ENCODE measurements at places on chromosomes 11 and 22. TPM values are rescaled to one million over a fixed set of nuclear protein-coding genes. Genes with fewer than 3 reads are reported as not detected.

FERMT3 gene
- 195 TPM for total RNA-seq

ARHGAP20 gene
- not detected for total RNA-seq

TKFC gene
- 51.5 TPM for total RNA-seq

ACR gene
- total RNA-seq, result not detected

ZNF143 gene
- 45.5 TPM for total RNA-seq

NXPE4 gene
- total RNA-seq, result not detected

INPP5J gene
- total RNA-seq, result not detected

NUP160 gene
- 52.9 TPM for total RNA-seq

DNA sequence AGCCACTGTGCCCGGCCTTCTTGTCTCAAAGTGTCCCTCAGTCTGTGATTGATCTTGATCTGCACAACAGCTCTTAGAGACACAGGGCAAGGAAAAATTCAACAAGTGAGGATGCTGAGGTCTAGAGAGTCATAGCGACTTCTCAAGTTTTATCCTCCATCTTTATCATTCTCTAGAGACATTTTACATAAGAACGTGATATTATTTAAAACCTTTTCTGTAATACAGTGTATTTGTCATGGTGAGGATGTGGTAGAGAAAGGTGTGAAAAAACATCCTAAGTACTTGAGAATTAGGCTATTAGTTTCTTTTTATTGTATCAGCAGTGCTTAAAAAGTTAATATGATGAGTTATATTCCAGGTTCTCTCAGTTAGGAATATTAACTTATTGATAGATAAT is 50.2 kb downstream of the EMSY start:
- peaks cover 29% of the 10 kb centered on the region for H3K36me3 ChIP-seq
- no peak overlapping the region for H3K27ac ChIP-seq
- no peak overlapping the region for H3K4me3 ChIP-seq

GRCh38 chr11:18522388-18522787 is 4.4 kb downstream of the TSG101 start:
- no peak for DNase-seq
- H3K36me3 ChIP-seq, result peaks cover 28% of the 10 kb centered on the region
- peaks cover 35% of the 10 kb centered on the region for H3K4me1 ChIP-seq
- H3K27ac ChIP-seq, result no peak overlapping the region
- H3K27me3 ChIP-seq, result no peaks in the 10 kb centered on the region
- no peak overlapping the region for H3K4me3 ChIP-seq

- no peaks in the 10 kb centered on the region for H3K4me1 ChIP-seq
- peaks cover 3% of the 10 kb centered on the region for H3K27me3 ChIP-seq
Observed at GRCh38 chr11:19614370-19614940, 98.2 kb upstream of the NAV2 start.

DNA sequence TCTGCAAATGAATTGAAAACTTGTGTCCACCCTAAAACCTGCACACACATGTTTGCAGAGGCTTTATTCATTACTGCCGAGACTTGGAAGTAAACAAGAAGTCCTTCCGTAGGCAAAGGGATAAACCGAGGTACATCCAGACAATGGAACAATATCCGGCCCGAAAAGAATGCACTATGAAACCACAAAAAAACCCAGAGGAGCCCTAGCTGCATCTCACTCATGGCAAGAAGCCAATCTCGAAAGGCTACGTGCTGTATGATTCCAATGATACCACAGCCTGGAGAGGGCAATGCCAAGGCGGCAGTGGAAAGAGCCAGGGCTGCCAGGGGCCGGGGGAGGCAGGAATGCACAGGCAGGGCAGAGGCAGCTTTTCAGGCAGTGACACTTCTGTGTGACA is 3.2 kb upstream of the MRPL23 start:
- H3K4me3 ChIP-seq, result no peak overlapping the region
- no peaks in the 10 kb centered on the region for H3K36me3 ChIP-seq
- H3K27me3 ChIP-seq, result no peaks in the 10 kb centered on the region
- peaks cover 2% of the 10 kb centered on the region for H3K4me1 ChIP-seq
- no peak overlapping the region for H3K27ac ChIP-seq

DNA sequence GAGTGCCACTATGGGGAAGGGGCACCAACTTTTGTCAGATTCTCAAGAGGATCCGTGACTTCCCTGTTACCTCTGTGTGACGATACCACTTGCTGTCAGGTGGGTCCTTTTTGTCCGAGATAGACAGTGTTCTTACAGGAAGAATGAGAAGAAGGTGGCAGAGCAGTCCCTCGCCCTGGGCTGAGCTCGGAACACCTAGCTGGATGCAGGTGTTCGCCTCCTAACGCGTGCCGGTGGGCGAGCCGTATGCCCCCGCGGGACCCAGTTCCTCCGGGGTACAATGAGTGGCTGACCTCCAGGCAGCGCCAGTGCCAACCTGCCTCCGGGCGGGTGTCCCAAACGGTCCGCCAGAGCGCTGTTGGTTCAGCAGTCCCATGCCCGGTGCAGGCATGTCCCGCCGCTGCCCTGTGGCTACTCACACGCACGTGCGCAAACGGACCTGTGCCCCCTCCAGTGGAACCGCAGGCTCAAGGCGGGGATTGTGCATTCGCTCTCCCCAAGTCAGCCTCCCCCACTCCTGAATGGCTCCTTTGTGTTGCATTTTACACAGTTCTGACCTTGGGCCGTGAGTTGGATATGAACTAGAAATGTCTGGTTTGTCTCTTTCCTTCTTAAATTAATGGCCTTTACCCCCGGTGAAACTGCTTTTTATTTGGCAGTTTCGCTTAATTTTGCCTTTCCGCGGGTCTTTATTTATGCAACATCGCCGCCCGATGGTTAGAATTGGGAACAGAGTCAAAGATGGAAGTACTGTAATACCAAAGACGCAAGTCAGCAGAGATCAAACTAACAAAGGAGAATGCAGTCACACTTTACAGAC is 1.1 kb upstream of the ABTB2 start:
- peak overlapping the region; percentile 74 for H3K27ac ChIP-seq
- H3K27me3 ChIP-seq, result peaks cover 50% of the 10 kb centered on the region
- DNase-seq, result peak; percentile 84
- peak overlapping the region; percentile 74 for H3K4me3 ChIP-seq
- no peaks in the 10 kb centered on the region for H3K36me3 ChIP-seq

DNA sequence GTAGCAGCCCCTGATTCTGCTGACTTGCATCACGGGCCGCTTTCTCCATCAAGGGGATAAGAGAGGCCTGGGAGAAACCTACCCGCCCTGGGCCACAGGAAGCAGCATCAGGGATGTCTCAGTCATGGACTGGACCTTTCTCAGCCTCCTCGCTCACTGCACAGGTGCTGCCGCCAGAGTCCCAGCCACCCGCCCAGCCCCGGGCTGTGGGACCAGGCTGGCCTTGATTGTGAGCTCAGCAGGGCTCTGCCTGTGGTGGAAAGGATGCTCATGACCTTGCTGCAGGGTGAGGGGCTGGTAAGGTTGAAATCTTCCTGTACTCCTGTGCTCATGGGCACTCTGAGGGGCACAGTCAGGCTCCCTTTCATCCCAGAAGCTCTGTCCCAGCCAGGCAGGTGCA is 26.0 kb upstream of the GGTLC2 start:
- no peaks in the 10 kb centered on the region for H3K36me3 ChIP-seq
- peaks cover 1% of the 10 kb centered on the region for H3K27me3 ChIP-seq
- no peak for DNase-seq
- H3K4me3 ChIP-seq, result no peak overlapping the region
- peaks cover 12% of the 10 kb centered on the region for H3K4me1 ChIP-seq
- H3K27ac ChIP-seq, result no peak overlapping the region

GRCh38 chr11:61745781-61746441 is 6.5 kb upstream of the MYRF start:
- no peak overlapping the region for H3K27ac ChIP-seq
- no peaks in the 10 kb centered on the region for H3K4me1 ChIP-seq
- H3K36me3 ChIP-seq, result no peaks in the 10 kb centered on the region
- H3K4me3 ChIP-seq, result no peak overlapping the region
- no peak for DNase-seq

GRCh38 chr11:107018902-107019493 is 722 bp upstream of the GUCY1A2 start:
- H3K27me3 ChIP-seq, result peaks cover 30% of the 10 kb centered on the region
- H3K36me3 ChIP-seq, result peaks cover 3% of the 10 kb centered on the region
- no peak for DNase-seq

GRCh38 chr22:49236541-49237075 is 591.1 kb downstream of the BRD1 start:
- no peak overlapping the region for H3K27ac ChIP-seq
- H3K36me3 ChIP-seq, result no peaks in the 10 kb centered on the region
- peak; percentile 9 for DNase-seq
- no peaks in the 10 kb centered on the region for H3K27me3 ChIP-seq
- no peak overlapping the region for H3K4me3 ChIP-seq

DNA sequence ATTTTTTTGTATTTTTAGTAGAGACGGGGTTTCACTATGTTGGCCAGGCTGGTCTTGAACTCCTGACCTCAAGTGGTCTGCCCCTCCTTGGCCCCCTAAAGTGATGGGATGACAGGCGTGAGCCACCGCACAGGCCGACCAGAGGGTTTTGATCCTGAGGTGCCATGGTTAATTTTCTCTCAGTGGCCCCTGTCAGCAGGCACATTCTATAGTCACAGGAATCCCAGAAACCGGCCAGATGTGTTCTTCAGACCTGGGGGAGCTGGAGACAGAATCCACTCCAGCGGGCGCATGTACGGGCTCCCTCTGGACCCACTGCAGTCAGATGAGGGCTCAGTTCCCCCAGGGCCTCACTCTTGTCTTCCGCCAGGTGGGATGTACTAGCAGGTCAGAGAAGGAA is 17.0 kb downstream of the IGLL1 start:
- H3K36me3 ChIP-seq, result no peaks in the 10 kb centered on the region
- no peak overlapping the region for H3K4me3 ChIP-seq
- DNase-seq, result no peak
- peaks cover 10% of the 10 kb centered on the region for H3K4me1 ChIP-seq

DNA sequence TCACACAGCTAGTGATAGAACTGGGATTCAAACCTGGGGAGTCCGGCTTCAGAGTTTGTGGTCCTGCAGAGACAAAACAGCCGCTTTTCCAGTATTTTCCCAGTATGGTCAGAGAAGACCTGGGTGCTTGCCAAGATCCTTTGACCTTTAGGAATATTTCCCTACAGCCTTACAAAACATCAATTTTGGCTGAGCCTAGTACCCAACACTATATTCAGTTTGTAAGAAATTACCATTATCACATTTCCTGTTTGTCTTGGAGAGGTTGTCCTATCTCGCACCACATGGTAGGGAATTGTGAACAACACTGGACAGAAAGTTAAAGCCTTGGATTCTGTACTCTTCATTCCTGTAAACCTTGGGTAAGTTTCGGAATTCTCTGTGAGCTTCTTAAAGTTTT is 10.7 kb upstream of the NEU3 start:
- H3K36me3 ChIP-seq, result peaks cover 60% of the 10 kb centered on the region
- H3K4me1 ChIP-seq, result peaks cover 9% of the 10 kb centered on the region
- H3K27ac ChIP-seq, result no peak overlapping the region
- no peak for DNase-seq

DNA sequence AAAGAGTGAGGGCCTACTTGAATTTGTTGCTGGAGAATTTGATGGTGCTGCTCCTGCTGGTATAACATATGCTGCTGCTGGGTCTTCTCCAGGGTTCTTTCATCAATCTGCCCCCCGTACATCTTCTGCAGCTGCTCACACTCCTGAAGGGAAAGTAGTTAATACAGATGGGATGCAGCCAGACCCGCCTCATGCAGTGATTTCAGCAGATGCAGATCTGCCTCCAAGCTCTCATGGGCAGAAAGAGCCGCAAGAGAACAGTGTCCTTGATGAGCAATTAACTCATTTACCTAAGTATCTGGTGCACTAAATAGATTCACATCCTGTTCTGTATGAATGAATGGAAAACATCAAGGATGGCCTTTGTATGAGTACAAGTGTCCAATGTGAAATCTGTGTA is 24.8 kb upstream of the APOA1 start:
- no peak overlapping the region for H3K27ac ChIP-seq
- DNase-seq, result no peak
- no peak overlapping the region for H3K4me3 ChIP-seq
- H3K36me3 ChIP-seq, result peaks cover 74% of the 10 kb centered on the region
- no peaks in the 10 kb centered on the region for H3K27me3 ChIP-seq

DNA sequence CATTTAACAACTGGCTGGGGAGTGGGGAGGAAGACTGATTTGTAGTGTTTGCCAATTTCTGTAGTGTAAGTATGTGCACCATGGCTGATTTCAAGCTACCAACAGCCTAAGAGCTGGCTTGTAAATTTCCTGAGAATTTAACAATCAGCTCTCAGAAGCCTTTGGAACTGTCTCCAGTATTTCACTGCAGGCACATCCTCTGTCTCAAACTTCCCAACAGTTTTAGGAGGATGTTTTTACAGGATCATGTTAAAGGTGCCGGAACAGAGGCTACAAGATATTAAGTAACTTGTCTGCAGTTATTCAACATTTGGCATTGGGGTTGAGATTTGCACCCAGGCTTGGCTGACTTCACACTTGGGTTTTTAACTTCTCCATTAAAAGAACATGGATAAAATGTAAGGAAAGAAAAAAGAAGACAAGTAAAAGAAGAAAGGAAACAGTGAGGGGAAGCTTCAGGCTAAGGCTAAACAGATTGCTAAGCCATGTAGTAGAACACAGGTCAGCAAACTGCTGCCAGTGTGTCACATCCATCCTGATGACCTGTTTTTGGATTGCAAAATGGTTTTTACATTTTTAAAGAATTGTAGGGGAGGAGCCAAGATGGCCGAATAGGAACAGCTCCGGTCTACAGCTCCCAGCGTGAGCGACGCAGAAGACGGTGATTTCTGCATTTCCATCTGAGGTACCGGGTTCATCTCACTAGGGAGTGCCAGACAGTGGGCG is 204.8 kb upstream of the SESN3 start:
- H3K4me1 ChIP-seq, result peaks cover 7% of the 10 kb centered on the region
- no peaks in the 10 kb centered on the region for H3K36me3 ChIP-seq
- H3K27ac ChIP-seq, result no peak overlapping the region
- peaks cover 5% of the 10 kb centered on the region for H3K27me3 ChIP-seq
- no peak overlapping the region for H3K4me3 ChIP-seq
- DNase-seq, result no peak

DNA sequence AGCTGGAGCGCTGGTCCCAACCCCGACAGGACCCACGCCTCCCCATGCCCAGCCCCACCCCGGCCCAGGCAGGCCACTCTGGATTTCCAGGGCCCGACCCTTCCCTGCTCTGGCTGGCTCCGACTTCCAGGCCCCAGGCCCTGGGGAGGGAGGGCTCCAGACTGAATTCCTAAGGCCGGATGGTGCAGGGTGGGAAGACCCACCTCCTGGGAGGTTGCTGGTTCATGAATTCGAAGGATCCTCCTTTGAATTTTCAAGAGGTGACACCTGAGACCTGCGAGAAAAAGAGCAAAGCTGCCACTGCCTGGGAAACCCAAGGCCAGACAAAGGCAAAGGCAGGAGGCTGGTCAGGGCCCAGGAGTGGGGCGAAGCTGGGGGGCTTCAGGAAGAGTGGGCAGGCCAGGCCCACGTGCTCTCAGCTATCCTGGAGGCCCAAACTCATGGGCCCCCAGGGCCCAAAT is 47.0 kb upstream of the LINC01488 start:
- H3K4me1 ChIP-seq, result no peaks in the 10 kb centered on the region
- no peak overlapping the region for H3K27ac ChIP-seq
- no peak overlapping the region for H3K4me3 ChIP-seq
- DNase-seq, result no peak

- H3K27me3 ChIP-seq, result no peaks in the 10 kb centered on the region
- no peak for DNase-seq
- H3K4me3 ChIP-seq, result no peak overlapping the region
- H3K27ac ChIP-seq, result no peak overlapping the region
Observed at GRCh38 chr11:9701799-9702198, 37.9 kb downstream of the SWAP70 start.

All from activated CD4-positive, alpha-beta memory T cell treated with anti-CD3 and anti-CD28 coated beads, Interleukin-2, amount 10 ng/mL, durations not matched to agents 7 days and 5 days (primary cell).